ENCODE measurements at places on chromosomes 16 and 17. TPM values are rescaled to one million over a fixed set of nuclear protein-coding genes. Genes with fewer than 3 reads are reported as not detected.

- DNase-seq: peak; percentile 81
These were observed 18.4 kb upstream of the ITGA3 start for GRCh38 chr17:50037321-50038107.

GRCh38 chr16:4017807-4018206 lies 98.4 kb downstream of the ADCY9 start:
- DNase-seq: no peak

- DNase-seq: peak; percentile 25
These were observed 27.6 kb upstream of the DLX3 start for GRCh38 chr17:50022463-50023130.

Gene TBC1D3
- total RNA-seq: not detected

Gene RHBDL1
- 0.72 TPM for total RNA-seq

Gene HEATR9
- not detected for total RNA-seq

Gene RPH3AL
- 1.8 TPM for total RNA-seq

Gene MT1F
- not detected for total RNA-seq
